ENCODE measurements at places on chromosomes 1 and 21.

GRCh38 chr1:169456029-169456428 lies 28.8 kb upstream of the CCDC181 start:
- DNase-seq, result no peak

GRCh38 chr1:43446388-43446740 lies 7.4 kb downstream of the HYI start:
- no peak for DNase-seq

DNA sequence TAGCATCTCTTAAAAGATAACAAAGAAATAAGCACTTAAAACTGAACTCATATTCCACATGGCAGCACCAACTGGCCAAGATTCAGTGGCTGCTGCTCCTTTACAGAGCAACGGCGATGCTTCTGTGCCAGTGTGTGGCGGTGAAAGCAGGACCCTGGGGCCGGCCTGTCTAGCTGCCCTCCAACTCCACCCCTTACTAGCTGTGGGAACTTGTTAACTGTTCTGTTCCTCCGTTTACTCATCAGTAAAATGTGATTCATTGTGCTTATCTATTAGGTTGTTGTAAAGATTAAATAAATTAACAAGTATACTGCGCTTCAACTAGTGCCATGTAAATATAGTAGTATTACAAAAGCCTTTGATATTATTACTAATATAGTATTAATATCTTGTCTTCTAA lies 133.2 kb downstream of the GDAP2 start:
- no peak for DNase-seq

DNA sequence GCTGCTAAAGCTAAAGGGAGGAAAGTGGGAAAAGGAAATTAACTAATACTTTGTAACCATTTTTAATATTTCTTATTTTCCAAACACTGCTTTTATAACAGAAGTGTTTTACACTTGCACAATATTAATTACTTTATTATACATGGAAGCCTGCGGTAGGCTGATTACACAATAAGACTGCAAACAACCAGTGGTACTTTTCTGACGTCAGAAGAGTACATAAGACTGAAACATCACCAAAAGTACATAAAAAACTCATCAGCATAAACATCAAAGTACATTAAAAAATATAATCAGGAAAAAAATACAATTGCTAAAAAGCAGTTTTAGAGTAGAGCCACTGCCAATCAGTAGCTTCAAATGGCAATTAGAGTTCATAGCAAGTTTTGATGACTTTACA lies 4.6 kb downstream of the ZNF281 start:
- DNase-seq, result peak; percentile 18

DNA sequence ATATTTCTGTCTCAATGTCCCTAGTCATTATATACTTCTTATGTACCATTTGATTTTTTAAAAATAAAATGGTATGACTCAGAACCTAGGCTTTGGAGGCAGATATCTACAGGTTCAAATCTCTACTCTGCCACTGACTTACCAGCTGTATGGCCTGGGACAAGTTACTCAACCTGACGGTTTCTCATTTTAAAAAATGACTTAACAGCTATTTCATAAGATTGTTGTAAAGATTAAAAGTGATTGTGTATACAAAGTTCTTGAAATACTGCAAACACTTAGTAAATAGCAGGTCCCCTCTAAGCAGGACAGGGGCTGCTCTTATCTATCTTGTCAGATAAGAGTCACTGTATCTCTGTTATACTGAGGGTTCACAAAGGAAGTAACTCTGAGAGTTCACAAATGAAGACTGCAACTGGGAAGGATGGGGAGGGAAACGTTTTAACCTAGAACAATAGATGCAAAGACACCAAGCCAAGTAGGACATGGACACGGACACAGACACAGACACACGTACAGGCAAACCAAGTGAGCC lies 2.6 kb downstream of the BCAR3 start:
- no peak for DNase-seq

- no peak for DNase-seq
These were observed 21.5 kb downstream of the GON4L start for GRCh38 chr1:155835548-155835947.

DNA sequence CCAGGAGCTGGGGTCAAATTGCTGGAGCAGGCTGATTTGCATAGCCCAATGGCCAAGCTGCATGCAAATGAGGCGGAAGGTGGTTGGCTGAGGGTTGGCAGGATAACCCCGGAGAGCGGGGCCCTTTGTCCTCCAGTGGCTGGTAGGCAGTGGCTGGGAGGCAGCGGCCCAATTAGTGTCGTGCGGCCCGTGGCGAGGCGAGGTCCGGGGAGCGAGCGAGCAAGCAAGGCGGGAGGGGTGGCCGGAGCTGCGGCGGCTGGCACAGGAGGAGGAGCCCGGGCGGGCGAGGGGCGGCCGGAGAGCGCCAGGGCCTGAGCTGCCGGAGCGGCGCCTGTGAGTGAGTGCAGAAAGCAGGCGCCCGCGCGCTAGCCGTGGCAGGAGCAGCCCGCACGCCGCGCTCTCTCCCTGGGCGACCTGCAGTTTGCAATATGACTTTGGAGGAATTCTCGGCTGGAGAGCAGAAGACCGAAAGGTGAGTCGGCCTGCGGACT lies at the start of gene GADD45A:
TSS of gene GADD45A (plus strand) at position 135 of the 491 bp plus-strand sequence. CDS start at position 429, 294 bp downstream.
- peak; percentile 97 for DNase-seq

DNA sequence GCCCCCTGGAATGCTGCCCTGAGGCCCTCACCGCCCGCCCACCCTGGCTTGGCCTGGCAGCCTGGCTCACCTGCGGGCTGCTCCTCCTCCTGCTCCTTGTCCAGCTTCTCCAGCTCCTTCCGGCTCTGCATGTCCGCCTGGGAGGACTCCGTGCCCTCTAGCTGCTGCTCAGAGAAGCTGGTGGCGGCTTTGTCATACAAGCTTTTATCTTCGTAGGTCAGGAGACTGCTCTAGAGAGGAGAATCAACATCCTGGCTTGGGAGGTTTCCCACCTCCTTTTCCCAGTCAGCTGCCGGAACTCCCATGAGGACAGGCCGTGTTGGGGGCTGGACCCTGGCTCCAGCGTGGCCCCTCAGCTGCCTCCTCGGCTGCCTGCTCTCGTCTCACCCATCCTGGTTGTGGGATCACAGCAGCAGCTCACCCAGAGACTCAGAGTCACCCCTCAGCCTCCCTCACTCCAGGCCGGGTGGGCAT lies 36.6 kb upstream of the TMEM52 start:
- no peak for DNase-seq

GRCh38 chr1:47948126-47948525 lies 49.1 kb downstream of the TRABD2B start:
- DNase-seq, result no peak

GRCh38 chr1:203278082-203278884 lies 27.0 kb upstream of the BTG2 start:
- peak; percentile 48 for DNase-seq

GRCh38 chr1:53047737-53048736 lies 14.0 kb upstream of the PODN start:
- DNase-seq, result no peak

DNA sequence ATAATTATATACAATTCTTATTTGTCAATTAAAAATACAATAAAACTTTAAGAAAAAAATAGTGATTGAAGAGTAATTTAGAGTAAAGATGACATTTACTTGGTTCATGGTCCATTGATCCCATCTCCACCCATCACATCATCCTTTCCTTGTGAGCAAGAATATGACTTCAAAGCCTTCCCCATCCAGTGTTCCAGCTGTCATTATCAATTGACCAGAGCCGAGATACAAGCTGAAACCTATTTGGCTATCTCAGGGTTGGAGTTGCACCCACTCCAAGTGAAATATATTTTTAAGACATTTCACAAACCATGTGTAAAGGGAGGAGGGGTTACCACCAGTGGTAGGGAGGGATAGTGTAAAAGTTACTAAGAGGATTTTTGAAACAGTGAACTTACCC lies 428.9 kb upstream of the C1orf87 start:
- DNase-seq, result no peak

DNA sequence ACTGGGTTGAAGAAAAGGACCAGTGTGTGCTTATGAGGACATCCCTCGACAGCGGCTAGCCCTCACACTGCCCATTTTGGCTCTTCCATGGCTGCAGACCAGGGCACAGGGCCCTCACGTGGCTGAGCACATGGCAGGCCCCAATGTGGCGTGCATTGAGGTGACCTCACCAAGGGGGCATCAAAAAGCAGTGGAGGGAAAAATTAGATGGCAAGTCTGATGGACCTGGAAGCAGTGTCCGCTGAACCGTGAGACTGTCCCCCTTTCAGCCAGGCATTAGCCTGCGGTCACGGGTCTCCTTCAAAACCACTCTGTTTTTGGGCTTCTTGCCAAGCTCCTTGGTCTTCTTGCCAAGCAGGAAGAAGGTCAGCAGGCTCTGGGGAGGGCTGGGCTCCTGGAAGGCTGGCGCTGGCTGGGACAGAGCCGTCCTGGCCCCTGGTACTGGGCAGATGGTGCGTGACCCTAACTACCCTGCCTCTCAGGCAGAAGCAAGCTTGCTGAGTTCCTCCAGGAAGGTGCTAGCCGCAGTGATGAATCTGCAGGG lies 30.8 kb downstream of the TRIM67 start:
- no peak for DNase-seq

DNA sequence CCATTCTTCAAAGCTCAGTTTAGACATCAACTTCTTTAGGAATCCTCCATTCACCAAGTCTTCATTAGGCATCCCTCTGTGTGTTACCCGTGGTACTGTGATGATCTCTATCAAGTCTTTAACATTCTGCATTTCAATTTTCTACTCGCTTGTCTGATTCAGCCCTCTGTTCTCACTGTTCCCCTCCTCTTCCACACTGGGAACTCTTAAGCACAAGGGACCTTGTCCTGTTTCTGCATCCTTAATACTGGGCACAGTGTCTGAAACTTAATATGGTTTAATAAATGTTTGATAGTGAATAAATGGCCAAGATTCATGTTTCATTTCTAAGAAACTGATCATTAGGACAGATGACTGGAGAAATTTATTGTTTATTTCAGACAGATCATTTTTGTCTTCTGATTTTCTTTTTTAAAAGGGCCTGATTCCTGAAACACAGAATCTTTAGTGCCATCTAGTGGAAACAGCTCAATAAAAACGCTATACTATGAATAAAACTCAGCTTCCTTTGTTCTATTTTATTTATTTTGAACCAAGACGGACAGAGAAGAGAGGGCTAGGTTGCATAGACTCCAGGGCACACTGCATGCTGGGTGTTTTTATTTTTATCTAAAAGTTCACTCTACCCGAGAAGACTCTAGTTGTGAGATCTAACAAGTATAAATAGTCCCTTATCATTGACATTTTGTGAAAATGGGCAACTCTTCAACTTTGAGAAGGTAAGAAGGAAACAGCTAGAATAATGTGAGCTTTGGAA lies 7.0 kb upstream of the TRIM45 start:
- peak; percentile 14 for DNase-seq

DNA sequence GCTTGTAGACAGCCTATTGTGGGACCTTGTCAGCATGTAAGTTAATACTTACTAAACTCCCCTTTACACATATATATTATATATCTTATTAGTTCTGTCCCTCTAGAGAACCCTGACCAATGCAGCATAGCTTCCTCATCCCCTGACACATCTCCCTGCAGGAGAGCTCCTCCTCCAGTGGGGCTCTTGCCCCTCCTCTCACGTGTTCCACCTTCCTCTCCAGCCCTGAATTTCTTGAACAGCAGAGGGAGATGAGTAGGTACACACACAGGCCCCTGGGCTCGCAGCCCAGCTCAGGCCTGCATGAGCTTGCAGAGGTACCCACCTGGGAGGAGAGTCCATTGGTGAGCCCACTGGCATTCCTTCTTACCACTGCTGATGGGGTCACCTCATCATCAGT lies 27.3 kb upstream of the GOLT1A start:
- peak; percentile 3 for DNase-seq

DNA sequence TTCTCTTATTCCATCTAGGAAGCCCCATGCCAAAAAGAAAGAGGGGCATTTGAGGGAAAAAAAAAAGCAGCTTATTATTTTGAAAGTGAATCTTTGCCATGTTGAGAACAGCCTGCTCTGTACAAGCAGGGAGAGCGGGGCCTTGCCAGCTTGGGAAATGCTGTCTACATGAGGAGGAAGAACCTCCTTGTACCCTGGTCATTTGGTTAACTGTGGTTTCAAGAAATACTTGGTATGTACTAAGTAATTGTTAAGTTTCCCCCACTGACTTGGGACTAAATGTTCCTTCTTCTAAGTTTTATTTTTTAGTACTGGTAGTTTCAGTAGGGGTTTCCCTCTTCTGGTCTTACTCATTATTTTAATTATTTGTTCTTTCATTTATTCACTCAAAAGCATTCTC lies 144.1 kb upstream of the HOOK1 start:
- DNase-seq, result no peak

DNA sequence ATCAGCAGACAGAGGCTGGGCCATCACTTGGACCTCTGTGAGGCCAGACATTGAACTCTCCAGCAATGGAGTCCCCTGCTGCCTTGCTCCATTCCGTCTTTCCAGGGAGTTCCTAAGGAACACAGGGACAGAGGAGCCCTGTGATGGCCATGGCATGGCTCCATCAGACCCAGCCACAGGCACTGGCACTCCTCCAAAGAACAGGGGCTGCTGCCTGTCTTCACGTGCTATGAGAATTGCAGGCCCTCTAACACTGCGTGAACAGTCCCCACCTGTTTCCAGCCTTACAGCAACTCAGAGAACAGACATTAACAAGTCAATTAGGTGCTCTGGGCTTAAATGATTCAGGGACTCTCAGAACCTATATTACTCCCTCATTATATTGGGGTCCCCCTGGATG lies 140.8 kb downstream of the ASTN1 start:
- DNase-seq, result no peak

GRCh38 chr21:34074283-34075090 lies 1.1 kb downstream of the MRPS6 start:
- no peak for DNase-seq

- peak; percentile 89 for DNase-seq
These were observed 17.5 kb upstream of the YRDC start for GRCh38 chr1:37825506-37825905.

- DNase-seq, result no peak
These were observed 348.6 kb upstream of the ADGRL4 start for GRCh38 chr1:79355090-79355489.

- peak; percentile 30 for DNase-seq
These were observed 713 bp upstream of the HMGCL start for GRCh38 chr1:23825762-23826522.

GRCh38 chr21:37245151-37245550 lies 22.0 kb downstream of the VPS26C start:
- no peak for DNase-seq

Measured in inflammatory macrophage treated with lipopolysaccharide for 1 hour (primary cell).